MCF 10A (cell line): ENCODE measurements at places on chromosomes 7 and 10.
A peak's percentile ranks its signal among the peaks of the same experiment; 100 is the strongest.

- DNase-seq, result no peak
These were observed 20.2 kb downstream of the CREB3L2 start for GRCh38 chr7:137981668-137982067.

DNA sequence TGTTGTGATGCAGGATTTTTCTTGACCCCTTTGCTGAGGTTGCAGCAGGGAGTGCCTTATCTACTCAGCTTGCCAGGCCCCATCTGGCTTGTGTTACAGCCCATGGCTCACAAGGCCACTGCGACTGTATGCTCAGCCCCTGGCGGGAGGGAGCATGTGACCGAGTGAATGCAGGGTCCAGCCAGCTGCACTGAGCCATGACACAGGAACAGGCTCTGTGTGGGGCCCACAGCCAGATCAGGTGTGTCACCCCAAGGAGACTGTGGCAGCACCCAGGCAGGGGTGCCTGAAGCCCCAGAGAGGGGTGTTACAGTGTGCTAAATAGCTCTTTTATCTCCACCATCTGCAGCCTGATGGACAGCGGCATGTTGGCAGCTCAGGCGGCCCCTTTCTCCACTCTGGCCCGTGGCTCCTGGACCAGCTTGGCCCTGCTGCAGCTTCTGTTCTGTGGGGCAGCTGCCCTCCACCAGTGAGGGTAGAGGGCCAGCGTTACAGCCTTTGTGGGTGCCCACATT is 2.6 kb upstream of the PCBD1 start:
- no peak for DNase-seq

- DNase-seq, result peak; percentile 50
These were observed 22.2 kb downstream of the ZDHHC16 start for GRCh38 chr10:97468162-97468561.

GRCh38 chr7:47945261-47946015 is 2.8 kb downstream of the PKD1L1 start:
- DNase-seq, result peak; percentile 77

GRCh38 chr7:22356701-22357310 is at the start of gene RAPGEF5:
Gene RAPGEF5 (minus strand): TSS chr7:22357154. CDS start chr7:22357060, 94 bp downstream.
- DNase-seq, result peak; percentile 68

GRCh38 chr7:44536090-44536489 is 5.0 kb downstream of the NPC1L1 start:
- no peak for DNase-seq

DNA sequence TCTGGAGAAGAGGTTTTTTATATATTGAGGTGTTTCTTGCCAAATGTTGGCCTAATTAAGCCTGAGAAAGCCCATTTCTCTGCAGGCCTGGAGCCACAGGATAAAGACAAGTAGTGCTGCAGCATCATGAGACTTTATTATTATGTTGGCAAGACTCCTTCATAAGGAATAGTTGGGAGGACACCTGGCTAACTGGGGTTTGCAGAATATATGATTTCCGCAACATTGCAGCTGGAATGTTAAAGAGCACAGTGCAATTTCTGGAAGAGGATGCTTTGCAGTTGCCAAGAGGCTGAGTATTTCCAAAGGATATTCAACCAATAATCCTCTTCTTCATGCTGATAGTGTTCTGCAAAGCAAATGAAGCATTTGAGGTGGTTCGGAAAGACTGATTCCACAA is 1512.8 kb upstream of the LRRTM3 start:
- DNase-seq, result no peak

DNA sequence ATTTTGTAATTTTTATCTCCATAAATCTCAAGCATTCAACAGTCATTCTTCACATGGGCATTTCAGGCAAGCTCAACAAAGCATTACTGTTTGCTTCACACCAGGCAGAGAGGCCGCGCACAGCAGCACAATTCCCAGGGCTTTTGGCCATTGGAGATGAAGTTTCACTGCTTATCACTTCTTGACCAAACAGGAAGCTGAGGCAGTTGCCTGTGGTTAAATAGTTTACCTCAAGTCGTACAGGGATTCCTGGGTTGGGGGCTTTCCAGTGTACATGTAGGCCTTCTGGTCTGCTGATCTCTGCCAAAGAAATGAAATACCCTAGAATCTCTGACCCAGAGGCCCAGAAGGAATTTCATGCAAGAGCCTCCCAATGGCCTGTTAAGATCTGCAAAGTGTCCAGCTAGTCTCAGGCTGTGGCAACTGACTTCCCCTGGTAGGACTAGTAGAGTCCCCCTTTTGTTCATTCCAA is 11.2 kb upstream of the PRDX3 start:
- DNase-seq, result no peak

DNA sequence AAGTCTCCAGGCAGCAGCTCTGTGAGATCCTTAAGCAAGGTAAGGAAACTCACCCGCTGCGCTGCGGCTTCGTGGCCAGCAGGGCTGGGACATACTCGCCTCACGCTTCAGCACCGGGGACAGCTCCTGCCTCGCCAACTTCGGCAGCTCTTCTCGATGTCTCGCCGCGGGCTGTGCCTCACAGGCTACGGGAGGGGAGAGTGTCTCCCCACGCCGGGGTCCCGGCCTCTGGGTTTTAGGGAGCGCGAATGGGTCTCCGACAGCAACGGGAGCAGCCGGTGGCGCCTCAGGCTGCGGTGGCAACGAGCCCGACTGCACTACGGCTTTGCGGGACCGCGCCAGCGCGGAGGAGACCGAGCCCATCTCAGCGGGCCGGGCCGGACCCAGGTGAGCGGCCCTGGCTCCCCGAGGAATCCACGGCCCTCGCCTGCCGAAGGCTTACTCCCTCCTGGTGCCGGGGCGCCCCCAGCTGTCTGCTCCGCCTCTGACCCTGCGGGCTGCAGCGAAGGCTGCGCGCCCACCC is 62.4 kb downstream of the LSM5 start:
- peak; percentile 26 for DNase-seq
